ENCODE measurements at places on chromosomes 5 and 9.
A peak's percentile ranks its signal among the peaks of the same experiment; 100 is the strongest.

- no peak for DNase-seq
Measured at GRCh38 chr9:128909859-128910258, 10.9 kb upstream of the PHYHD1 start.

DNA sequence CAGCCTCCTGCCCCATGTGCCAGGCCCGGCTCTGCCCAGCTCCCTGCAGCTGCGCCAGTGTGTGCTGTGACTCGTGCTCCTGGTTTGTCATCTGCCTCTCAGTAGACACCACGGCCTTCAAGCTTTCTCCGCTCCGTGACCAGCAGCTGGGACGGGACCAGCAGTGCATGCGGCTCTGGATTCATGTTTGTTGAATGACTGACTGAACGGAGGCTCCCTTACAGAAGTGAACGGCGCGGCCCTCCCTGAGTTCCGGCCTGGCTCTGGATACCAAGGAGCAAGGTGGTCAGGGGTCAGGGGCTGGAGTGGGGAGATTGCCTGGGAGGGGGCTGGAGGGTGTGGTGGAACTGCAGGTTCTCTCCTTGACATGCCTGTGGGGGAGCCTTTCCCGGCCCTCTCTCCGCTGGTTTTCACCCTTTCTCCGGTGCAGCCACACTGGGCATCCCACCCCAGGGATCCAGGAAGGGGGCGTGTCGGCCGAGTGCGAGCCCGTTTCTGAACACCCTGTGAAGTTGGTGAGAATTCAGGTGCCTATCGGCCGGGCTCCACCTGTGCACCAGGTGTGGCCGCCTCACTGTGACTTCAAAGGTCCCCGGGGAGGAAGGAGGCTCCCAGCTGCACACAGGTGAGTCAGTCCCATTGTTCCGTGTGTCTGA, 11.1 kb upstream of the CEP72 start:
- no peak for DNase-seq

- no peak for DNase-seq
Measured at GRCh38 chr5:73591698-73592501, 26.4 kb downstream of the UTP15 start.

DNA sequence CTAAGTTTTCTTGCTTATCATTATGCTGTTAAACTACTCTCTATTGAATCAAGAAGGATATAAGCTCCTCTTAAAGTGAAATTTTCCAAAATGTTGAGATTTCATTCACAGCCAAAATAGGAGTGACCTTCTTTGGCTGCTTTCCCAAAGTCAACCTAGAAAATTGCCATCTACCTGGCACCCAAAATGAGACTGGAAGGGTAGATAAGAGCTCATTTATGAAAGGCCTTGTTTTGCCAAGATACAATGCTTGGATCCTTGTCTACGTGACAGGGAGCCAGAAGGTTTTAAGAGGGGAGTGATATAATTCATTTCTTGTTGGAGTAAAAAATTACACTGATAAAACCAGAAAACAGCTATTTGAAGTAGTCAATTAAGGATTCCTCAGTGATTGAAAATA, 287.1 kb downstream of the IZUMO3 start:
- DNase-seq, result no peak

- no peak for DNase-seq
Measured at GRCh38 chr9:13817754-13818278, 496.1 kb downstream of the NFIB start.

DNA sequence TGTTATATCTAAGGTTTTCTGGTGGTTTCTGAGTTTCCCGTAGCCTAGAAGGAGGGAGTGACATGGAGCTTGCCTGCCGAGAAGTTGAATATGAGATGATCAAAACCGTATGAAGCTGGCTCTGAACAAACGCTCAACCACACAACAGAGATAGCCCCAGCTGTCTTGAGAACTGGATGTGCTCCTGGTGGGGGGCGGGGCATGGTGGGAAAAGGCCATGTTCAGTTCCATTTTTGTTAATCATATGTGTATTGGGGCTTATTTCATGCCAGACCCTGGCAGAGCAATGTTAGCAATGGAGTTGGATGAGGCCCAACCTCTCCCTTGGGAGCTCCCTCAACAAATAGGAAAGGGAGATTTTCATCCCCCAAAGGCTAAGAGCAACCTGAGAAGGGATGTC, 4.8 kb downstream of the CCL19 start:
- DNase-seq, result no peak

DNA sequence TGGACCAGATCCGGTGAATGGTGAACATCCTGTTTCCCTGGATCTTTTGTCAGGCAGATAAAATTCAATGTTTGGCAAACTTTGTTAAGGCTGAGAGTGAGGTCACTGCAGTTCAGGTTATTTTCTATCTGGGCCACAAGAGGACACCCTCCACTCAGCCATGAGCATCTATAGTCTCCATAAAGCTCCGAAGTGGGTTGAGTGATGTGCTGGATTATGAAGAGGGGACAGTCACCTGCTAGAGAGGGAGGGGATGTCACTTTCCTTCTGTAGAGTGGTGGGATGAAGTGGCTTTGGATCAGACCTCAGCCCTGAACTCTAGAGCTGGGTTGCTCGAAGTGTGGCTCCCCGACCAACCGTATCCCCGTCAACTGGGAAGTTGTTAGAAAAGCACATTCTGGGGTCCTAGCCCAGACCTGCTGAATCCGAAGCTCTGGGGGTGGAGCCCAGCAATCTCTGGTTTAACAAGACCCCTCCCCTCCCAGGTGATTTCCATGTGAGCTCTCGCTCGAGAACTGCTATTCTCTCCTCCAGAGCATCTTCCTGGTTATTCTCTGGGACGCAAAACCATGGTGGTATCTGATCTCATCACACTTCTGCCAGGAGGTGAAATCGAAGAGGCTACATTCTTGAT, 31.8 kb upstream of the FGF1 start:
- no peak for DNase-seq

DNA sequence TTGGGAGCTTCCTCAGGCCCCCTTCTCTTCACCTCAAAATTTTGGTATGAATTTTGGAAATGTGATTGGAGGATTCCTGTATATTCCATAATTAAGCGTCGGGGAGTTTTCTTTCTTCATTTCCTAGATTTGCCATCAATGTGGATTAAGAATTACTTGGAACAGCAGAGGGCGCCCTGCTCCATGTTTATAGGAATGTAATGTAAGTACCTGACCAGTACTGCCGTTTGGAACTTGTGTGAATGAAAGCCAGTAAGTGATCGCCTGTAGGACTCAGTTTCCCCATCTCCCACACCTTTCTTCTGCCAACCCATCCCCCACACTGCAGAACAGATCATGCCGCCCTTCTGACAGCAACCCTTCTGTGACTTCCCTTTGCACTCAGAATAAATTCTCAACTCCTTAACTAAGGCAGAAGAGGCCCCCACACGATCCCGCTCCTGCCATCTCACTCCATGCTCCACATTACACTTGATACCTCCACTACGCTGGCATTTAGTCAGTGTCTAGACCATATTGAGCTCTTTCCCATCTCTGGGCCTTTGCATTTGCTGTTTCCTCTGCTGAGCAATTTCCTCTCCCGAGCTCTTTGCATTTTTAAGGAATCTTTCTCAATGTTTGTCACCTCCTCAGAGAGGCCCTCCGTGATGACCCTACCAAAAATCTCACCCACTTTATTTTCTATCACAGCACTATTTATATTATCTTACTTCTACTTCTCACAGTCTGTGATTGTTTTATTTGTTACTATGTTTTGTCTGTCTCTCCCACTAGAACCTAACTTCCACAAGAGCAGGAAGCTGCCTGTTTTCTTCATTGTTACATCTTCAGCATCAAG, 79.5 kb upstream of the HTR4 start:
- DNase-seq, result peak; percentile 53

DNA sequence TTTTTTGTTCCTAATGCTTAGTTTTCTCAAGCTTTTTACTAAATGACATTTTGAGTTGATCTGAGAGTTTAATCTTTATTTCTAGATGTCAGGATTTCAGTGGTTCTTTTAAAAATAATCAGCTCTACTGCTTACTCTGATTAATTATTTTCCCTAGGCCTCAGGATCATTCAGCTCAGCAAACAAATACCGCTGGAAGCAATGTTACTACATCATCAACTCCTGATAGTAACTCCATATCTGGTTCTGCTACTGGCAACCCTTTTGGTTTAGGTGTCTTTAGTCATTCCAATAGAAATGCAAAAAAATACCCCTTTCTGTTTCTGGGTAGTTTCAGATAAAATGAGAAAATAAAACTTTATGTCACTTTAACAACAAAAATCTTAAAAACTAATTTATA, 5.6 kb upstream of the IDNK start:
- no peak for DNase-seq

DNA sequence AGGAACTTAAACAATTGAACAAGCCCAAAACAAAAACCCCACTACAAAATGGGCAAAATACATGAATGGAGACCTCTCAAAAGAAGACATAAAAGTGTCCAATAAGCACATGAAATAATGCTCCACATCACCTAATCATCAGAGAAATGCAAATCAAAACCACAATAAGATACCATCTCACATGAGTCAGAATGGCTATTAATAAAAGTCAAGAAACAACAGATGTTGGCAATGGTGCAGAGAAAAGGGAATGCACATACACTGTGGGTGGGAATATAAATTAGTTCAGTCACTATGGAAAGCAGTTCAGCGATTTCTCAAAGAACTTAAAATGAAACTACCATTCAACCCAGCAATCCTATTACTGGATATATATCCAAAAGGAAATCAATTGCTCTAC, 337.4 kb upstream of the GRIA1 start:
- DNase-seq, result no peak

- DNase-seq, result no peak
Measured at GRCh38 chr5:107403228-107403953, 267.3 kb downstream of the EFNA5 start.

GRCh38 chr9:92446536-92446935, 22.3 kb upstream of the OMD start:
- no peak for DNase-seq
